NCI-H1930 (cell line): ENCODE measurements at places on chromosomes 5 and 9.
A peak's percentile ranks its signal among the peaks of the same experiment; 100 is the strongest.

- no peak for DNase-seq
These were observed 201.9 kb downstream of the NR3C1 start for GRCh38 chr5:143201589-143201988.

DNA sequence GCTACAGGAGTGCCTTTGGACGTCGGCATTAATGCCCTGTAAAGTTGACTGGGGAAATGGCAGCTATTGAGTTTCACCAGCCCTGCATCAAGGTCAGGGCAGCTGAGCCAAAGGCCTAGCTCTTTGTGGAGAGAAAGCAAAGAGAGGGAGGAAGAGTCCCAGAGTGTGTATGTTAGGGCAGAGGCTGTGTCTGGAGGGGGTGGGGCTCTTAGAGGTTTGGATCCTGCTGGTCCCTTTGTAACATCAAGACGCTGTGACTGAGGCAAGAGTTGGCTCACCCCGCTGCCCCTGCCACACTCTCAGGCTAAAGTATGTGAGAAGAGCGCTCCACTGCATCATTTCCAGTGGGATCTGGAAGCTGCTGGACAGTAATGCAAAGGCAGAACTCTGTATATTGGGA is 34.3 kb downstream of the TMOD1 start:
- DNase-seq, result no peak

- no peak for DNase-seq
These were observed 1.8 kb downstream of the TSC1 start for GRCh38 chr9:132942541-132943182.

DNA sequence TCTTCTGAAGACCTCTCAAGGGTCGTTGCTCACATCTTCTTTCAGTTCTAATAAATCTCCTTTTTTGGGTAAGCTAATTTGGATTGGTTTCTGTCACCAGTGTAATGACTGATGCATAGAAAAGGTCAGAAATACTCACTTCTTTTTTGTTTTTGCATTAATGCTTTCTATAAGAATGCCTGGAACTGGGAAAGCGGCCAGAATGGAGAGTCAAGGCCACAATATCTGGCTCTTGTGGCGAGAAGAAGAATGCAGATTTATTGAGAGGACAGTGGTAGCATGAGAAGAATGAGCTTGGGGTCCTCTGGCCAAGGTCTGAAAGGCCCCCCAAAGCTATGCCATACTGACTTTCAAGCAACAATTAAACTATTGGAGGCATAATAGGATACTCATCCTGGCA is 88.0 kb upstream of the SLC12A2 start:
- DNase-seq, result no peak

DNA sequence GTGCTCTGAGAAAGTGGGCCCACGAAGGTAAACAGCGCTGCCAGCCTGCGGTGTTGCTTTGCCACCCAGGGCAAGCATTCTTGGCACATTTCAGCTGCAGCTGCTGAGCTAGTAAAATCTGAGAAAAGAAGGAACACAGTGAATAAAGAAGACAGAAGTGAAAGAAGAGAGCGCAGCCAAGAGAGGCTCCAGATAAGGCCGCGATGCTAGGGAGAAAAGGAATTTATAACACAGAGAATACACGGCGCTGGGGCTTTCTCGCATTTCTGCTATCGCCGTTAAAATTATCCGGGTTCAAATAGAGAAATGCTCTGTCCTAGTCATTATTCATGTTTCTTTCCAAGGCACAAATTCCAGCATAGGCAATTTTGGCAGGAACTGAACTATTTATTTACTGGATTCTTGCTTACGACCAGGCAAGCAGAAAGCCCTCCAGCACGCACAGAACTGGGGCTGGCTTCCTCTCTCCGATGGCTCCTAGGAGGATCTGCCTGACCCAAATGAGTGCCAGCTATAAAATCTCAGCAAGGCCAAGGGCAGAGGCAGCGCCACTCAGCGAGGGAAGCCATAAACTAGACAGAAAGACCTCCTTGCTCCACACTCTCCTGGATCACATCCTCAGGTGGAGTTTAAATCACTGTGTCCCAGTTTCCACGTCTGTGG is 111.2 kb downstream of the ATPSCKMT start:
- DNase-seq, result no peak

- DNase-seq, result no peak
These were observed 1.6 kb downstream of the ACSL6 start for GRCh38 chr5:132009706-132010405.

DNA sequence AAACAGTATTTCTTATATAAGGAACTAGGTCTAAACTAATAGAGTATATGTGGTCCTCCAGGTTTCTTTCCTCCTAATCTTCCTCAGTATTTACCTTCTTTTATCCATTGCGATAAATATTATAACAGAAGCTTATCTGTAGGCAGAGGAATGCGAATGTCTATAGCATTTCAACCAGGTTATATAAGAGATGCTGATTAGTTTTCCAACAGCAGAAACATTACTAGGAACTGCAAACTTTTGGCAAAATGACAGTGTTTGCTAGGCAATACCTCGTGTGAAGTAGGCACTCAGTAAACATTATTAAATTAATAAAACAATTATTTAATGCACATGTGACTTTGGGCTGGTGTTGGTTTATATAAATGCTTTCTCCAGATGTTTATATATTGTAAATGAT is 206.5 kb downstream of the GABRB2 start:
- DNase-seq, result no peak

DNA sequence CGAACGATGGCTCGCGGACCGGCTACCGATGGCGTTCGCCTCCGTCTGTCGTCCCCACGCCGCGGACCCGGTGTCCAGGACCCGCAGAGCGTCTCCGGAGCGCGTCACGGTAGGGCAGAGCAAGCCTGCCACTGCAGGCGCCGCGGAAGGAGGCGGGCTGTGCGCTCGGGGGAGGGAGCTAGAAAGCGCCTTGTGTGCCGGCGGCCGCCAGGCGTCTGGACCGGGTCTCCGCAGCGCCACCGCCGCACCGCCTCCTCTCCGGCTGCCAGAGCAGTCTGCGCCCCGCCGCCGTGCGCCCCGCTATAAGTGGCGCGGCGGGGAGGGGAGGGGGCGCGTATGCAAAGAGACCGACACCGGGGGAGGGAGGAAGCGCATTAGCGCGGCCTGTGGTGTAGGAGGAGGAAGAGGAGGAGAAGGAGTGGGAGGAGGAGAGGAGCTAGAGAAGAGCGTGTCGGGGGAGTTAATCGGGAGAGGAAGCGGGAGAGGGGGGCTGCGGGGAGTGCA is at the start of gene ENC1:
TSS of gene ENC1 (minus strand) at position 279 of the 504 bp plus-strand sequence. CDS start 4,243 bp downstream, outside the sequence.
- DNase-seq, result peak; percentile 72

- DNase-seq, result no peak
These were observed 295.8 kb downstream of the DEPDC1B start for GRCh38 chr5:60404171-60404570.

DNA sequence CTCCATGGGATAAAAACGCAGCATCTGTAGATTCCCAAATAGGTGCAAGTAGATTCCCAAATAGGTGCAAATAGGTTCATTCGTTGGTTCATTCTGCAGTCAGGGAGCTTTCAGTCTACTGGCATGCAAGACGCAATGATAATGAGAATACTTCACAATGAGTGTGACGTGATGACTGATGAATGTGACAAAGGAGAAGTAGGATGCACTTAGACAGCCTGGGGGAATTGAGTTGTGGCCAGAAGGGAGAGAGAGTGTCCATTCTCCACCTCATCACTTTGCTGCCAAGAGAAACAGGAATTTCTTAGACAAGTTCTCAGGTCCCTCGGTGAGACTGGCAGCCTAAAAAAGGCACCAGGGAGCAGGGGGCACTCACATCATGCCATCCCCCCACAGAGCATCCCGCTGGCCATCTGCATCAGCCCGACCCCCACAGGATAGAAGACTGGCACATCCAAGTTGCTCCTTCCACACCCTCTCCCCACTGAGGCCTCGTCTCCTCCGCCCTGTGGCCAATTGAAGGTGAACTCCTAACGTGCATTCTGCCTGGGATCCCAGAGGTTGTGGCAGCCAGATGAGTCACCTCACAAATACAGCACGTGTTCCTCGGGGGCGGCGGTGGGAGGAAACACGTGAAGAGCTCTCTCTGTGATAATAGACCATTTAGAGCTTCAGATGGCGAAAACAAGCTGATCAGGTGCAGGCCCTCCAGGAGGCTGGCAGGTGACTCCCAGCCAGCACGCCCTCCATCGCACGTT is 19.9 kb upstream of the KCNIP1 start:
- DNase-seq, result no peak

DNA sequence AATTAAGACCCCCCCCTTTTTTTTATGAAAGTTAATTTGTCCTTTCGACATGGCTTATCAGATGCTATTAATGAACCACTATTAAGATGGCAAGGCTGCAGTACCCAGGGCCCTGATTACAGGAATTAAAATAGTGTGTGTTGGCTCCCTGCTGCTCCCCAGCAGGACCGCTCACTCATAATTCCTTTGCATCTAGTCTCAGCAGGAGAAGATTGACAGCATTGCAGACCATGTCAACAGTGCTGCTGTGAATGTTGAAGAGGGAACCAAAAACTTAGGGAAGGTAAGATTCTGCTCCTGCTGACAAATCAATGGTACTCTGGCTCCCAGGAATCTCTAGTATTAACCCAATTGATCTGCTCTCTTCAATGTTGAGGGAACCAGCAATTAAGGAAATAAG is 61.0 kb downstream of the STX17 start:
- DNase-seq, result no peak

GRCh38 chr9:38621434-38622287 is 1.3 kb upstream of the ANKRD18A start:
- DNase-seq, result no peak

- no peak for DNase-seq
These were observed 256.9 kb downstream of the MAN2A1 start for GRCh38 chr5:109946610-109947009.

DNA sequence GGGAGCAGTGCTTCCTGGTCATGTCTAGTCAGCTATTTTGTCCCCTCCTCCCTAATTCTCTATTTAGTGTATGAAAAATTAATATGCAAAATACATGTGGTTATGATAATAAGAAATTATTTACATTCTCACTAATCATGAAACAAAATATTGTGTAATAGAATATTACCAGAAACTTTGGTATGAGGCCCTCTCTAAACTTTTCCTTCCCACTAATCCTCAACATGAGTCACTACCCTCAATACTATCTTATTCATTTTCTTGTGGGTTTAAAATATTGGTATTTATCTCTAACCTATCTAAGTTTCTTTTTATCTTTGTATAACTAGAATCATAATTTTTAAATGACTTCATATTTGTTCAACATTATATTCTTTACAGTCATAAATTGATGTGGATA is 545.9 kb upstream of the PTPRD start:
- DNase-seq, result no peak

GRCh38 chr5:60613826-60614225 is 86.1 kb downstream of the DEPDC1B start:
- no peak for DNase-seq

GRCh38 chr9:33184963-33185362 is 17.8 kb upstream of the B4GALT1 start:
- no peak for DNase-seq

GRCh38 chr9:73761905-73762304 is 610.2 kb downstream of the ANXA1 start:
- no peak for DNase-seq

DNA sequence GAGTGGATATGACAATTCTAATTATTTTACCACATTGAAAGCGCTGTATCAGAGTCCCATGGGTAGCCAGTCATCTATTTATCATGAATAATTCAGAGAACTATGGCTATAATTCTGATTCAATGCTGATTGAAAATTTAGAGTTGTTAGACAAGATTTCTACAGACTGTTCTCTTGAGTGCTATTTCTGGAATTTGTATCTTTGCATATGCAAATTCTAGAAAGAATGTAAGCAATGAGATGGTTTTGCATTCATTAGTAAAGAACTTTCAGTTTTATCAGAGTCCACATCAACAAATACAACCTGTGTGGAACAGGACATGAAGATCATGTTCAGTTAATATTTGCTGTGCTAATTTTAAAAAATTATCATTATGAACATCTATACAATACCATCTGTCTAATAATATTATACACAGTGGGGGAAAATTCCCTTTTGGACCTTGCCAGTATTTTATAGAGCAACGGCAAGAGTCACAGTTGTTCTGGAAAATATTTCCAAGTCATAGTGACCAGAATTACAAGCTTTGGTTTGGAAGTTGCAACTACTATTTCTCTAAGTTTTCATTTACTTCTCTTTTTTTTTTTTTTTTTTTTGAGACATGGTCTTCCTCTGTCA is 372.7 kb upstream of the PTGER4 start:
- DNase-seq, result no peak

DNA sequence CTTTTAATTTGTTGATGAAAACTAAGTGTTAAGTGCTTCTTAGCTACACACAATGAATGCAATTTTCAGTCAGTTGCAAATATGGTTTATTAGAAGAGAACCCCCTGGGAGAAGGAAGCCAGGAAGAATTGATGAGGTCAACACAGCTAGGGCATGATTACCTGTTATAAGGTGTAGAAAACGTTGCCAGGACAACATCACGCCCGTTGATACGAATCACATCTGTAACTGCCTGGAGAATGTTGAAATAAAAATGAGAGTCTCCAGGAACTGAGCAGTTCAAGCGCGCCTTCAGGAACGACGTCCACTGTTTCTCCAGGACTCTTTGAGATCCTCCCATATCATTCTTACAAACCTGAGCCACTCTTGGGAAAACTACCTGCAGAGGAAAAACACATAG is 88.0 kb downstream of the SEMA6A start:
- DNase-seq, result no peak

- no peak for DNase-seq
These were observed 161.9 kb downstream of the MAPKAP1 start for GRCh38 chr9:125544988-125545651.

DNA sequence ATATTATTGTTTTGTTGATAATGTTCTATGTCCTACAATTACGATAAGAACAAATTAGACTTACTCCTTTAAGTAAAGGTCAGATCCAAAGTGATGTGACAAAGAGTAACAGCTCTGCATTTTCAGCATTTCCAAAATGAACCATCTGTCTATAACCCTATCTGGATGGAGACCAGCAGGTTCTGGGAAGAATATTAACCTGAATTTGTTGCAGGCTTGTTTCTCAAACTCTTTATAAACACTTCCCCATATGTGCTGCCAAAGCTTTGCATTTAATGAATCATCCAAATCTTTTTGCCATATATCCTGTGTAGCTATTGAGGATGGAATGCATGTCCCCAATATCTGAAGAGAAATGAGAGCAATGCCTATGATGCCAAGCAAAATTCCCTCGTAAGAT is 198.9 kb upstream of the SLC27A6 start:
- DNase-seq, result no peak

- no peak for DNase-seq
These were observed 1.9 kb upstream of the NKD2 start for GRCh38 chr5:1006656-1007071.

GRCh38 chr9:13816837-13817236 is 497.1 kb downstream of the NFIB start:
- DNase-seq, result no peak
